ENCODE measurements at places on chromosomes 7 and 10.

- no peak for DNase-seq
Observed at GRCh38 chr10:129531969-129532660, 65.1 kb downstream of the MGMT start.

DNA sequence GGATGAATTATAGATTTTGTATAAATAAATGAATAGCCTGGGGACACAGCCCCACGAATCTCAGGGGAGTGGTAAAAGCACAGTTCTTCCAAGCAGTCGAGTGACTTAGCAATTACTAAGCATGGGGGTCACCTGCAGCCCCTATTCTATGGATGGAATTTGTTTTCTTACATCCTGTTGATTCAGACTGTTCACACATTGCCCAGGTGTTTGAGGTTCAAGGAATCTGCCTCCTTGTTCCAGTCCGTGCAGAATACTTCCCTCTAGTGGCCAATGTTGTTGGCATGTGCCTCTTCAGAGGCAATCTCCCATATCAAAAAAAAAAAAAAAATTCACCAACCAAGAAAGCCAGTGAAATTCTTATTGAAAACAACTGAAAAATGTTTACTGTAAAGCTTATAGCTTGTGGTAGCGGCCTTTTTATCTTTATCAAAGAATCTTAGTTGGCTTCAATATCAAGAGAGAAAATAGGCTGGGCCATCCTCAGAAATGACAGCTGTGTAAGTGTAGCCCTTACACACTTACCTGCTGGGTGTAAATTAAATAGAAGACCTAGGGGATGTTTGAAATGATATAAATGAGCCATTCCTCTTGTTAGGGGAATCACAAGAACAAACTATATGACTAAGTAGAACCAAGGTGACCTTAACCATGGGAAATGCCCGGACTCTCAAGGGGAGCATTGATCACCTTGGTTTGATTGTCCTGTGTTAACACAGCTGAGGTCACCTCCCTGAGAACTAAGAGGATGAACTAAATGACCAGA is 7.8 kb downstream of the LIPM start:
- DNase-seq = peak; percentile 62

GRCh38 chr7:25804154-25804553 is 347.8 kb upstream of the NFE2L3 start:
- DNase-seq = no peak

- DNase-seq = no peak
Observed at GRCh38 chr10:46307281-46308112, 20.7 kb downstream of the ANTXRL start.

GRCh38 chr7:12391922-12392615 is 11.6 kb downstream of the VWDE start:
- DNase-seq = no peak

- peak; percentile 48 for DNase-seq
Observed at GRCh38 chr7:6495597-6496262, 48.0 kb upstream of the DAGLB start.

GRCh38 chr10:126696684-126697083 is 26.2 kb upstream of the C10orf90 start:
- DNase-seq = no peak

DNA sequence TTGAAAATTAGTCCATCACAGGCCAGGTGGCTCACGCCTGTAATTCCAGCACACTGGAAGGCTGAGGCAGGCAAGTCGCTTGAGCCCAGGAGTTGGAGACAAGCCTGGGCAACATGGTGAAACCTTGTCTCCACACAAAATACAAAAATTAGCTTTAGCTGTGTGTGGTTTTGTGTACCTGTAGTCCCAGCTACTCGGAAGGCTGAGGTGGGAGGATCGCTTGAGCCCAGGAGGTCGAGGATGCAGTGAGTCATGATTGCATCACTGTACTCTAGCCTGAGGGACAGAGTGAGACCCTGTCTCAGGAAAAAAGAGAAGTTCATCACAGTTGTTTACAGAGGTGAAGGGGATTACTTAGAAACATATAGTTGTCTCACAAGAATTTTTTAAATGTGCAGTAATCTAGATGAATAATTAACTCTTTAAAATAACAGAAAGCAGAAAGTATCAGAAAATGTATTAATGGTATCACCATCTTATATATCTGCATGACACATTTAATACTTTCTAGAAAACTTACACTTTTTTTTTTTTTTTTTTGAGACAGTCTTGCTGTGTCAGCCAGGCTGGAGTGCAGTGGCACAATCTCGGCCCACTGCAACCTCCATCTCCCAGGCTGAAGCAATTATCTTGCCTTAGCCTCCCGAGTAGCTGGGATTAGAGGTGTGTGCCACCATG is 8.9 kb downstream of the LCOR start:
- no peak for DNase-seq

DNA sequence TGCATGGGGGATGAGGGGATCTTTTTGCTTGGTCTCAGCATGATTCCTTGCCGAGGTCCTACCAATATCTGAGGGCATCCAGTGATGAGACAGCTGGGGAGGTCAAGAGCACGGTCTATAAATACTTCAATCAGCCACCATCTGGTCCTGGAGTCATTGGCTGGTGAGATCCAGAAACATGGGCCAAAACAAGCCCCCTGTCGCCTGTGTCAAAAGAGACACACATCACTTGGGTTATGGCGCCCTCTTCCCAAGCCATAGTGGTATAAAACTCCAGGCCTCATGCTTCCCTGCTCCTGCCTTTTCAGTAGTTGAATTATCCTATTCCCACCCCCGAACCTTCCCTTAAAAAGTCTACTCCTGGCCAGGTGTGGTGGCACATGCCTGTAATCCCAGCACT is 60.9 kb downstream of the SLC35B4 start:
- no peak for DNase-seq

DNA sequence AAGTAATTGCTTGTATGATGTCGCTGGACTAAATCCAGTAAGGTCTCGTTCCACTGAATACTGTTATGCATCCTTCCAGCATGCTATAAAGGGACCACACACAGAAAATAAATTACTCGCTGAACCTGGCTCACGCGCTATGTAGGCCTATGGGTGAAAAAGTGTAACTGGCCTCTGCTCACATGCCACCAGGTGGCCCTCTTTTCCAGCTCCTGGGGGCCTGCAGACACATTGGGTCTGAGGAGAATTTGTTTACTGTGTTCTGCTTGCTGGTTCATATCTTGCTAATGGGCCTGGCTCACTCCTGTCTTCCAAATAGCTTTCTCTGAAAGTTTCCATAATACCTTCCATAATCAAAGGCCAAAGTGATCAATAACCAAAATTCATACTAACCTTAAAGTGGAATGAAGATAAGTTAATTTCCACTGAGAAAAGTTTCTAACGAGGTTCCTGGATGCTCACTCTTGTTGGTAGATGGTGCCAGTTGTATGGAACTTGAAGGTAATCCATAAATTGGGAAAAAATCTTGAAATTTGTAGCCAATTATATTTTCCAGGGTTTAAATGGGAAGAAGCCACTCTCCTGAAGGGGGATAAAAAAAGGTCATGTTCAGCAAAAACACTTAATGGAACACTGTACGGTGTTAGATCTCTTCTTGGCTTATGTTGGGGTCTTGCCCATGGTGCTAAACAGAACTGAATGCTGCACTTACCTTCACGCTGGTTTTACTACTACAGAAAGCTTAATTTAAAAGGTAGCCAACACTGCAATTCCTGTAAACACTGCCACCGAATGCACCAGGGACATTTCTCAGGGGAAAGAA is 27.0 kb upstream of the ZPBP start:
- DNase-seq = no peak

- DNase-seq = no peak
Observed at GRCh38 chr10:31906039-31906438, 22.6 kb downstream of the ARHGAP12 start.

DNA sequence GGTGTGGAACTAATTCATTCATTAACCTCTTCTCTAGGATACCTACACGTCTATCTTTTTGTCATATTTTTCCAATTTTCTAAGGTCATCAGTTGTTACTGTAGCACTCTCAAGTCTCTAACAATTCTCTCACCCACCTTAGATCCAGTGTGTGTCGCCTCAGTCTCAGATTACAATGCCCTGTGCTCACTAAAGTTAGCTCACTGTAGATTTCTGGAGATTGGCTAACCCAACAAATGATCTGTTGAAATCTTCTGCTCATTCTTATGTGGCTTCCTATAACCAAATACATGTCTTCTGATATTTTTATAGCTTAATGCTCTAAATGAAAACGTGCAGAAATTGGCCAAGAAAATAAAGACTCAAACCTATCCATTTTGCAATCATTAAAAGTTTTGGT is 142.6 kb downstream of the SLC25A13 start:
- peak; percentile 22 for DNase-seq

- no peak for DNase-seq
Observed at GRCh38 chr7:155797262-155798250, 14.7 kb downstream of the SHH start.

GRCh38 chr7:41536122-41536872 is 166.6 kb downstream of the INHBA start:
- no peak for DNase-seq

DNA sequence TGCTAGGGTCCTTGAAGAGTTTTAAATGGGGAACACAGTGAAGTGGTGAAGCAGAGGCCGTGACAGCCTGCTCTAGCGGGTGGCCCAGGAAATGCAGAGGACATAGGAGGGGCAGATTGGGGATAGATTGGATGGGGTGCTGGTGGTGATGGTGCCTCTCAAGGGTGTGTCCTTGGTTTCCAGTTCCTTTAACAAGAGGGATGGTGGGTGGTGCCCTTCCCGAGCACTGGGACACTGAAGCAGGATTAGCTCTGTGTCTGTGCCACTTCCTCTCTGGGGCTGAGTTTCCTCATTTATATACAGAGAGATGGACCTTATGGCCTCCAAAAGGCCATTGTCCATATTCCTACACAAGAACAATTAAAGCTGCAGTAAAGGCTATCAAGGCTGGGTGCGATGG is 285.5 kb downstream of the TCF7L2 start:
- no peak for DNase-seq

GRCh38 chr7:94449151-94449725 is 54.5 kb downstream of the COL1A2 start:
- peak; percentile 57 for DNase-seq

DNA sequence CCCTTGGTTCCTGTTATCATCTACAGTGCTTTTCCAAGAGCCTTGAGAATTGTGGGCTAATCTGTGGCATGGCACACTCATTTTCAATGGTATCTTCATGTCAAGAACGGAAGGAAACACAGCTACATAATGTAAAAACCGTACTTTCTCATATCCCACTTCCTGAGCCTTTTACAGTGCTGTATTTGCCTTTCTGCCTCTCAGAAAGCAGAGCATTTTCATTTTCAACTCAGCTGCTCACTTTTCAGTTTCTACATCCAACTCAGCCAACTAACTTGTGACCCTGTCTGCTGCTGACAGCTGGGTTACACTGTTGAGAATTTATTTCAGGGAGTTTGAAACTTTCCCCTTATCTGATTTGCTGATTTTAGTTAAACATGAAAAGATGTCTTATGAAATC is 875.8 kb upstream of the KCND2 start:
- no peak for DNase-seq

- no peak for DNase-seq
Observed at GRCh38 chr7:156031679-156032478, 219.6 kb upstream of the SHH start.

GRCh38 chr10:50367732-50368131 is 116.4 kb upstream of the ASAH2 start:
- DNase-seq = peak; percentile 49

DNA sequence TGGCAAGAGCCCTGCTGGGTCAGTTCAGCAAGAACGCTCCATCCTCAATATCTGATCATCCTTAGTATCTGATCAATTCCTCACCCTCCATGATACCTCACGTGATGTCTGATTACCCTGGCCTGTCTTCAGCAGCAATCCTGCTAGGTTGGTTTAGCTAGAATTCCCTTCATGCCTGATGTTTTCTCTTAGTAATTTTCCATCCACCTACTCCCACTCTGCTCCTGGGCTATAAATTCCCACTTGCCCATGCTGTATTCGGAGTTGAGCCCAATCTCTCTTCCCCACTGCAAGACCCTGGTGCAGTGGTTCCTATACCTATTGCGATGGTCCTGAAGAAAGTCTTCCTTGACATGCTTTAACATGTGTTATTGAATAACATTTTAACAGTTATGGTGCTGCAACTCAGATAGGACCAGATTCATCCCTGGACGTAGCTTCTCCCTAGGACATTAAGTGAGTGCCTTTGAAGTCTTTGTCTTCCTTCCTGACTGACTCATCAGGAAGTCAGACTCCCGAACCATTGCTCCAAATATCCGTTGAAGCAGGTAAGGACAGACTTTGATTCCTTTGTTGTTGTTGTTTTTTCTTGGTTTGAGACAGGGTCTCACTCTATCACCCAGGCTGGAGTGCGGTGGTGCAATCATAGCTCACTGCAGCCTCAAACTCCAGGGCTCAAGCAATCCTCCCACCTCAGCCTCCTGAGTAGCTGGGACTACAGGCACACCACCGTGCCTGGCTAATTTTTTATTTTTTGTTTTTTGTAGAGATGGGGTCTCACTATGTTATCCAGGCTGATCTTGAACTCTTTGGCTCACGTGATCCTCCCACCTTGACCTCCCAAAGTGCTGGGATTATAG is 29.4 kb upstream of the CLDN3 start:
- no peak for DNase-seq

GRCh38 chr7:117667456-117667855 is 187.6 kb downstream of the CFTR start:
- no peak for DNase-seq

DNA sequence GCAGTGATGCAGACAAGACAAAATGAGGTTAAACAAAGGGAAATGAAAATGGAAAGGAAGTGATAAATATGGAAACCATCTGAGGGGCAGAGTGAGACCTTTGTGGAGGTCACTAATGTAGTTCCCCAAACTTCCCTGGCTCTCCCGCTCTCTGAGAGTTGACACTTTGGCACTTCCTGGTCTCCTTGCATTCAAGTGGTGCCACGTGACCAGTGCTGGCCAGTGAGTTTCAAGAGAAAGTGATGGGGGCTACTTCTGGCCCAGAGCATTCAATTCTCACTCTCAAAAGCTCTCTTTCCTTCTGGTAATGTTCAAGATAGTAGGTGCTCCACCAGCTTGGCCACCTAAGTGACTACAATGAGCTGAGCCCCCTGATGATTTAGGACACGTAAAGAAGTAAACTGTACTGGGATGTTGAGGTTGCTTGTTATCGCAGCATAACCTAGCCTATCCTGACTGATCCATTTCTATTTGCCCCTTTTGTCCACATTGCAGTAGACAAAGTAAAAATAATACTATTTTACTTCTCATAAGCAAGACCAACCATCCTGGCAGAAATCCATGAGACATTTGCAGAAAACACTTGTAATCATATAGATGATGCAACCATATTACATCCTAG is 242.0 kb upstream of the YAE1 start:
- DNase-seq = no peak

- DNase-seq = no peak
Observed at GRCh38 chr10:707861-708260, 18.4 kb upstream of the DIP2C start.
